ENCODE measurements at places on chromosomes 11 and 22.

DNA sequence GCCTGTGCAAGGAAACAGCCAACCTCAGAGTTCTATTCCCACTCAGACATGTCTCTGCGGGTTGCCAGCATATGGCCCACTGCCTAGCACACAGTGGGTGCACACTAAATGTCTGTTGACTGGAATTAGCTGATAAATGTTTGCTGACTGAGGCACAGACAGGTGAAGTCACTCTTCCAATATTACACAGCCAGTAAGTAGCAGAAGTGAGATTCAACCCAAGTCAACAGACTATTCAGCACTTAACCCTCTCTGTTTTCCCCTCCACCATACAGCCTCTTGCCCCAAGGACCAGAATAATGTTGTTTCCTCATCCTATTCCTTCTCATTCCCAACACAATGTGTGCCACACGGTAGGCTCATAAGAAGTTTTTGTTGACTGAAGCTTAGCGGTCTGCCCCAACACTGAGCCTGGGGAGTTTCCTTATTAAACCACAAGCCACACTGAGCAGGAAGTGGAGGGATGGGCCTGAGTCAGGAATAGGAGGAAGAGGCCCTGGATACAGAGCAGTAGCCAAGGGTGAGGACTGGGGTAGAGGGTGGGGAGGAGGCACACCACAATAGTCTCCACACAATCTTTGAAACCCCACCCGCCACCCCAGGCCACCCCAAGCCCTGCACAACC is 15.7 kb upstream of the IL10RA start:
- peak; percentile 32 for DNase-seq

GRCh38 chr11:66015454-66015881 is 3.7 kb downstream of the CST6 start:
- DNase-seq = no peak

- no peak for DNase-seq
Observed at GRCh38 chr11:32121012-32121411, 30.1 kb downstream of the RCN1 start.

DNA sequence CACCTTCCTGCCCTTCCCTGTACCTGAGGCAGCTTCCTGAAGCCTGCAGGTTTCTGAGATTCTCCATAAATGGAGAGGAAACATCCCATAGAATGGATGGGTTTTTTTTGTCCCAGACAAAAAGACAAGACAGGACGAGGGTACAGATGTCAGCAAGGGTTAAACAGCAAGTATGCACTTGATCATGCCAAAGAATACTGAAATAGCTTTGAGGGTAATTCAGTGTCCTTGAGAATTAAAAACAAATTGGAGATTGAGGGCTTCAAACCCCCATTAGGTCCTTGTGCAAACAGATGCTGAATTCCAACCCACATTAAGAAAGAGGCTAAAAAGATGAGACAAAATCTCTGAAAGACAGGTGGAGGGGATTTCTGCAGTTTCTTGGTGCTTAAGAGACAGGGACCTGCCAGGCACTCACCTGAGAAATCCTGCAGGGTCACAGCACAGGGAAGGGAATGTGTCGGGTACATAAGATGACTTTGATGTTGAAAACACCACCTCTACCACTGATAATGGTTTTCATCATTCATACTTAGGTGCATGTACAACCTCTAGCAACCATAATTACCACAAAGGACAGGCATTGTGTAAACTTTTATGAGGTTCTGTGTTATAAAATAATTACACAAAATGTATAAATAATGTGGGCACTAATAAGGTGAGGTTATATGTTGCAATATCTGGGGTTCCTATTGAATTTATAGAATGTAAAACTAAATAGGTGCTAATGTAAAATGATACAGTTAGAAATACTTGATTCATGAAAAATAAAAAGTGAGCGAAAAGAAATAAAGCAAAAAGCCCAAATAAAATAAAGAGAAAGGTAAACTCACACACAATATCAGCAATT is 107.1 kb upstream of the TOP3B start:
- no peak for DNase-seq

- DNase-seq = no peak
Observed at GRCh38 chr11:44702889-44703288, 23.9 kb upstream of the TSPAN18 start.

DNA sequence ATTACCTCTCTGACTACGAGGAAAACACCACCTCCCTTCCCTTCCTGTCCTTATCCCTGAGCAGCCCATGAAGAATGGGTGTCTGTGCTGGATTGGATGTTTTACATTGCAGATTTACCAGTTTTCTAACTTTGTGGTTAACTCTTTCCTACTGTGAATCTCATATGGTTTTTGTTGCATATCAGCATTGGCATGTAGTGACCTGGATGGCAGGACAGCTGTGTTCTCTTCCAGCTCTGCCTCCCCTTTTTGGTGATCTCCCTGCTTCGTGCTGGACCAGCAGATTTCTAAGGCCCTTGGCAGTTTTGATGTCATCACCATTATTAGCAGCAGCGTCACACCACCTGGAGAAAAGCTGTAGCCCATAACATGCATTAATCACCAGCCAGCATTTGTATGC is 26.7 kb downstream of the OR6Q1 start:
- no peak for DNase-seq

DNA sequence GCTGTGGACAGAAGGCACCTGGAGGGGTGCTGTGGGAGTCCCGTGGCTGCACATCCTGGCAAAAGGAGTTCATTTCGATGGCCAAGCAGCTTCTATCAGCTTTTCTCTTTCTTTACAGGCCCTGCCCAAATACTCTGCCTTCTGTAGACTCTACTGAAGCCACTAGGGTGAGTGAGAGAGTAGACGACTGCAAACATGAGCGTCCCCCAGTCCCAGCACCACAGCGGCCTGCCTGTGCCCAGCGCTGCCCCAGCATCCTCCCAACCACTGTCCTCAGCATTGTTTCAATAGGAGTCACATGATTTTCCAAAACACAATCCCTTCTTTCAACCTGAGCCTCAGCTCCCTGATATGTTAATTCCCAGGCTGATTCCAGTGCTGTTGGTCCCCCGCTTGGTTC is 110.0 kb downstream of the KIRREL3 start:
- no peak for DNase-seq

DNA sequence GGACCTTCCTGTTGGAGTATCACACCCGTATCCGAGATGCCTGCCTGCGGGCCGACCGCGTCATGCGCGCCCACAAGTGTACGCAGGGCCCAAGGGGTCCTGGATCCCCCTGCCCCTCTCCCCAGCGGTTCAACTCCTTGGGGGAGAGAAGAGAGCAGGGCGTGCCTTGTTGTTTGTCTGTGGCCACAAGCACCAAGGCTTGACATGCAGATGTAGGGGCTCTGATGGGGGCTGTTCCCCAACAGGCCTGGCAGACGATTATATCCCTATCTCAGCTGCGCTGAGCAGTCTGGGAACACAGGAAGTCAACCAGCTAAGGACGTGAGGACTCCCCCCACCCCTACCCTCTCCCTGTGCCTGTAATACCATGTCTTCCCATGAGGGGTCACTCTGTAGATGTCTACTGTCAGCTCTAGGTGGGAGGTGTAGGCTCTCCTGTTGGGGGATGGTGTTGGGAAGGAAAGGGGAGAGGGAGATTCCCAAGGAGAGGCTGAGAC is 6.8 kb downstream of the CFL1 start:
- no peak for DNase-seq

DNA sequence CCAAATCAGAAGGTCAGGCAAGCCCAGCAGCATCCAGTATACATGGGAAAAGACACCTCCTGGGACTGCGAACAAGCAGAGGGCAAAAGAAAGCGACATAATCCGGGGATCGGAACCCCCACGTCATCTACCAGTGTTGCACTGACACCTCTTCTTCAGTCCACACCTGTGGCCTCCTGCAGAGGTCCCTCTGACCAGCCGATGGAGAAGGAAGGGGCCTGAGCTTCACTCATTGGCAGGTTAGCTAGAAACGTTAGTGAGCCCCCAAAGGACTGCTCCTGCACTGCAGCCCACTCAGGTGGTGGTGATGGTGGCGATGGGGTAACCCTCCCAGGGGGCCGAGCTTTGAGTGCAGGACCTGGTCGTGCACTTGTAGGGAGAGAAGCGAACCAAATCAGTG is 22.1 kb downstream of the ASCL2 start:
- no peak for DNase-seq

- no peak for DNase-seq
Observed at GRCh38 chr11:28003615-28004014, 104.3 kb downstream of the KIF18A start.

DNA sequence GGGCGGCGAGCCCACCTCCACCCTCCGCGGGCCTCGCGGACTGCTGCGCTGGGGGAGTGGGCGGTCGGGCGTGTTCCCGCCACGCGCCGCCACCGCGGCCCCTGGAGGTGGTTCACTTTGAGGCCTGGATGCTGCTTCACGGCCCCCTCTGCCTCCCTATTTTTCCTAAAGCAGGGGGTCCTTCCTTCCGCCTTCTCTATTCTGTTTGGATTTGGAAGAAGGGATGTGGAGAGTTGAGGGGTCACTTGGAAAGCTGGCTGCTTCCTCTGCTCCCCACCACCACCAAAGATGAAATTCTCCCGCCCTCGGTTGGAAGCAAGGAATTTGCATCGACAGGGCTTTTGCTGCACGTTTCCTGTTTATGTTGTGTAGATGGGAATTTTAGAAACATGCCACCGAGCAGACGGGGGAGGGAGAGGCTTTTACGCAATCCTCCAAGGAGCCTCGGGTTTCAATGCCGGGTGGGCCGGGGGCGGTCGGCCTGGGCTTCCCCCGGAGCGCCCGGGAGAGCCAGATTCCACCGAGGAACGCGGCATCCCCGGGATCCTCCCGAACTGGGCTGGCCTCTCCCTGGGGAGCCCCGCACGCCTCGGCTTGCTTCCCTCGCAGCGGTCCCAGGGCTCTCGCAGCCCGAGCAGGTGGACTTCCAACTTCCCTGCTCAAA is 403 bp upstream of the SBF2 start:
- peak; percentile 42 for DNase-seq

GRCh38 chr11:113270080-113270479 is 44.3 kb upstream of the TTC12 start:
- no peak for DNase-seq

GRCh38 chr11:116353589-116353988 is 419.2 kb downstream of the BUD13 start:
- DNase-seq = no peak

DNA sequence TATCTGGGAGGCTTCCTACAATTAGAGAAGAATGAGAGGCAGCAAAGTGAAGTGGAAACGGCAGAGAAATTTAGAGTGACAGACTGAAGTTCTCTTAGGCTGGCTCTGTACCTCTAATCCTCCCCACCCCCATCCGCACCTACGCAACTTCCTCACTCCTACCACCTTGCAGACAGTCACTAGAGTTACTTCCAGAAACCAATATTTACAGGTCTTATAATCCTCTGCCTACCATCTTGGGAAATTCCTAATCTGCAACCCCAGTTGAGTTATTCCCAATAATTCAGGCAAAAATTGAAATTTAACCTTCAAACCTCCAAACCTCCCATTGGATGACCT is 71.7 kb downstream of the PAK1 start:
- DNase-seq = no peak

DNA sequence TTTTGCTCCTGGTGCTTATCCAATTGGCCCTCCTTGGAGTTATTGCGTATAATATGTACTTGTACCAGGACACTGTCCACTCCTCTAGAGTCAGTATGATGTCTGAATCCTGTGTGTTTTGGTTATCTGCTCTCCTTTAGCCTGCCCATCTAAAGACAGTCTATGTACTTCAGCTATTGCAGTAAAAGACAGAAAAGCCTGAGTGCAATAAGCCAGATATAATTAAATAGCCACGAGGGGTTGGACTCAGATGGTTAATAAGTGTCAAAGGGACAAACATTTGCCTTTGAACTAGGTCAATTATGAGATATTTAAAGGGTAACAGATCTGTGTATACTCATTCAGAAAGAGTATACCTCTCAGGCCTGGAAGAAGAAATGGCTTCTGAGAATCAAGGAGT is 406.7 kb downstream of the LUZP2 start:
- no peak for DNase-seq

GRCh38 chr11:35057926-35058668 is 80.9 kb upstream of the CD44 start:
- no peak for DNase-seq

GRCh38 chr11:79062814-79063762 is 377.7 kb downstream of the TENM4 start:
- DNase-seq = peak; percentile 42

DNA sequence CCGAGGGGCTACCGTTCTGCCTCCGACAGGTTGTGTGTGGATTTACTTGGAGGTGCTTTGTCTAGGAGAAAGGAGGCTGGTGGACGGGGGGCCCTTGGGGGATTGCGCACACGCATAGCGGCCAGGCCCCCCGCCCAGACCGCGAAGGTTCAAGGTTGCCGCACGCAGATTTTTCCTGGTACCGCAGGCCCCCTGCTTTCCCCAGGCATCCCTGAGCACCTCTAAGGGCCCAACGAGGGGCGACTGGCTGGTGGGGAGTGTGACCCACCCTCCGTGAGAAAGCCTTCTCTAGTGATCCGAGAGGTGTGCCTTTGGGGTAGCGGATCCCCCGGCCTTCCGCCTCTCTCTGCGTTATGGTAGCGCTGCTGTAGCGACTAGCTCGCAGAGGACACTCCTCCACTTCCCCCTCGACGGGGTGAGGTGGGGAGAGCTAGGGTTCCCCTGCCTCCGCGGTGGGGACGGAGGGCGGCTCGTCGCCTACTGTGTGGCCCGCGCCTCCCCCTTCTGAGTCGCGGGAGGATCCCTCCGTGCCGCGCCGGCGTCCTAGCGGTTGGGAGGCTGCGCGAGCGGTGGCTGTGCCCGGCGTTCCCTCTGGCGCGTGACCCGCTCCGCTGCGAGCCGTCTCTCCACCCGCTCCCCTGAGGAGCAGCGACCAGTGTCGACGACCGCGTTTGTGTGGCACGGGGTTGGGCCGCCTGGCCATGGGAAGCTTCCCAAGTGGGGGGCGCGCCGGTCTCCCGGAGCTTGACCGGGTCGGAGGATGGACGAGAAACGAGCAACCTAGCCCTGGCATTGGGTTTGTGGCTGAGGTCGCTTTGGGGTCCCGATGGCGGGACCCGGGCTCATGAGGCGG is 3900.0 kb upstream of the OR11H1 start:
- no peak for DNase-seq

- no peak for DNase-seq
Observed at GRCh38 chr11:35800970-35801953, 138.7 kb downstream of the TRIM44 start.

GRCh38 chr22:28798810-28799605 is 1.4 kb downstream of the XBP1 start:
- DNase-seq = peak; percentile 87

- no peak for DNase-seq
Observed at GRCh38 chr11:113531575-113532451, 56.6 kb upstream of the DRD2 start.

GRCh38 chr11:58957922-58958321 is 18.6 kb downstream of the GLYATL1 start:
- no peak for DNase-seq

- no peak for DNase-seq
Observed at GRCh38 chr11:76167590-76167989, 38.7 kb downstream of the WNT11 start.

- peak; percentile 78 for DNase-seq
Observed at GRCh38 chr22:36467042-36467810, 14.2 kb downstream of the TXN2 start.

Data from brain microvascular endothelial cell (primary cell).